Hypothalamus (tissue), 51 donors: ENCODE measurements at places on chromosomes 6 and 20.

- no peak for DNase-seq
Measured at GRCh38 chr6:132719736-132720448, 6.0 kb upstream of the VNN1 start.

- DNase-seq: no peak
Measured at GRCh38 chr6:137117581-137117980, 55.9 kb downstream of the IL22RA2 start.

DNA sequence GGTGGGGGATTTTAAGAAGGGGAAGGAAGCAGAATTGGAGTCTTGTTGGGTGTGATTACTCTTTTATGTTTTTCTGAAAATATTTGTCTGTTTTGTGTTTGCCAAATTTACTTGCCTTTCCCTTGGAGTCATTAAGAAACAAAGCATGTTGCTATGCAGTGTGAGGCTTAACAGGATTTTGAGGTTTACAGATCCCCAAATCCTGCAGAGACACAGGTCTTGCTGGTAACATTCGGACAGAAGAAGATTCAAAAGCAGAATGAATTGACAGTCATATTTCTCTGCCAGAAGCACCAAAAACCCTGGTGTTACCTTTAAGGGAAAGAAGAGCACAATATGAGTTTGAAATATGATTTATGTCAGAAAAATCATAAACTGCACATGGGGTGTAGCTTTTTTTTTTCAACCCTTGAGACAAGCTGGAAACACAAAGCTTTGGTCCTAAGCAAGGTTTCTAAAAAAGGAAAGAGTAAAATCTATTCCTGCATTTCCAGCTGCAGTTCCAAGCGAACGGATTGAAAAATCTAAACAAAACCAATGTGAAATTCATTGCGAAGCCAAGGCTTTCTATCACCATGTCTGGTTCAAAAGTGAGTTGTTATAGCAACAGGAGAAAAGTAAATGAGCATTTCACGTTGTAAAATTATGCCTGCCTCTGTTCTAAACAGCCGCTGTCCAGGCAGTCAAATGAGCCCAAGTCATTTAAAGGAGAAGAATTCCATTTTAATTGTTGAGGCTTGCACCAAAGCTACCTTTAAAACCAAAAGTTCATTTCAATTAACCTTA, 358.9 kb upstream of the SASH1 start:
- DNase-seq: no peak

DNA sequence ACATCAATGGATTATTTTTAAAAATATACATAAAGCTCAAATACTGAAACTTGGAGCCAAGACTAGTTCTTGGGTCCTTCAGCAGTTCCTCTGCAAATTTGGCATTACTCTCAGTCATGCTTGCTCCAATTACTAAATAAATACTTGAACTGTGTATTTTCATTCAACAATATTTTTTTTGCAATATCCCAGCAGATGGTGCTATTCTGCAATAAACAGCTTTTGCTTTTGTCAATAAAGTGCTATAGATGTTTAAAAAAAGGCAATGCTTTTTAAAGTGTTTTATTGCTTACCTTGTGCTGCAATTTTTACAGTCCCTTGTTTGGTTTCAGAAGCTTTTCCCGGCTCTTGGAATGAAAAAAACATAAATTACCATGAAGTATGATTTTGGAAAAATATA, 243.4 kb downstream of the TRDN start:
- DNase-seq: no peak

DNA sequence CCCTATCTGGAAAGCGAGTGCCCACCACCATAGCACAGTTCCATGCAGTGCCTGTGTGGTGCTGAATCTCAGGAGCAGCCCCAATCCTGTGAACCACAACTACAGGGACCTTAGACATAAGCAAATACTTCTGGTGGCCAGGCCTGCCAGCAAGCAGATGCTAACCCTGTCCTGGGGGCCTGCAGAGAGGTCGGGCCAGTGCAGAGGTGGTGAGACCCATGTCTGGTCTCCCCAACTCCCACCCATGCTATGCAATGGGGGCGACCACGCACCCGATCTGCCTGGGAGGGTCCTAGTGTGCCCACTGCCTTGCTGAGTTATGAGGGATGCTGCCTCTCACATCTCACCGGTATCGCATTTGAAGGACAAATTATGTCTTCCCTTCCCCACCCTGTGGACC, 151.6 kb upstream of the ZNF337 start:
- DNase-seq: no peak

DNA sequence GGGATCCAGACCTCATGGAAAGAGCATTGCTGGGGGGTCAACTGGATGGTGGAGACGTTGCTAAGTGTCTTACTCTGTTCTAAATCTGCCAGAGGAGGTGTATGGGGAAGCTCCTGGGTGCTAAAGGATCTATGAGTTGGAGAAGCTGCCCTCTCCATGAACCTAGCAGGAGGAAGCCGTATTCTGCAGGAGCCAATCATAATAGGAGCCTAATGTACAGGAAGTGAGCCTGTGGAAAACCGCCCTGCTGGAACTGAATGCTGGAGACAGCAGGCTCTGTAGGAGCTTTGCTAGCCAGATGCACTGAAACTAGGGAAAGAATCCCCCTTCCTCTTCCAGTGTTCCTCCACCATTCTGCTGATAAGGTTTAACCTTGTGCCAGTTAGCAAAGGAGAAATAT, 10.9 kb downstream of the CASP8AP2 start:
- no peak for DNase-seq

- no peak for DNase-seq
Measured at GRCh38 chr20:9027626-9028025, 41.3 kb upstream of the PLCB4 start.

DNA sequence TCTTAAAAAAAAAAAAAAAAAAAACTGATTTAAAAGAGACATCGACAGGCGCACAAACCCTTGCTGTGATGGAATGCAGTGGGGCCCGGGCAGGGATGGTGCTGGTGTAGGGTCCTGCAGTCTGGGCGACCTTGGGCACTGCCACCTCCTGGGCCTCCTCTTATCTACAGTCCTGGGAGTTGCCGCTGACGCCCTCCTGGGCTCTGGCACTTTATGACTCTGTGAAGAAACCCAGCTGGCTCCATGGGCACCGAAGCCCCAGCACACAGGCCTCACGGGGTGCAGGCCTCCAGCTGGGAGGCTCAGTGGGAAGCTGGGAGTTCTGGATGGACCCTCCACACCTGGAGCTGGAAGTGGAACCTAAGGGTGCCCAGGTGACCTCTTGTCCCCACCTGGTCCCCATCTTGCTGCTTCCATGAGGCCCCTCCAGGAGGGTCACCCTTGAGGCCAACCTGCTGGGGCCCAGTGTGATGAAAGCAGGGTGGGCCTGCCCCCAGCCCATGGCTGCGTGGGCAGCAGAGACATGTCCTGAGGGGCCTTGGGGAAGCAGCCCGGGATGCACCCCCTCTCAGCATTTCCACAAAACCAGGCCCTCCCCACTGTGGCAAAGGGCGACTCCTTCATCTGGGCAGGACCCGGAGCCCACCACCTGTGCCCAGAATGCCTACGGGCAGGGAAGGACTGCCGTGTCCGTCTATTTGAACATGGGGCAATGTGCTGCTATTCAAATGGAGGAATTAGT, 104.9 kb downstream of the ASXL1 start:
- DNase-seq: no peak
